NCI-H2171 (cell line): ENCODE measurements at places on chromosomes 4 and X.

GRCh38 chrX:154366666-154367055 is 7.8 kb downstream of the FLNA start:
- no peak for DNase-seq

DNA sequence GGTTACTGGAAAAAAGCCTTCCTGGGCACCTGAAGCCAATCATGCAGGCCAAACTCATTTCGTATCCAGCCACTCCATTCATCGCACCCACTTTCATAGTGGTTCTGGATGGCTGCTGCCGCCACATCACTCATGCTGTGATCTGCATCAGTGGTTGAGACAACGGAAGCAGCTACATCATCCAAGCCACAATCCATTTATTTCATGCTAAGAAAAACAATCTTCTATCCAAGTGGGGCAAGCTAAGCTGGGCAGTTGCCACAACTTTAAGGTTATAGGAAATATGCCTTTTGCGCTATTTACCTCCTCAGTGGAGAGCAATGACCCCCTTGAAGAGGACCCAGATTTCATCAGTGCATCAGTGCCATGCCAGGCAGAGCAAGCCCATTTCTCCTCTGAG is 124.6 kb downstream of the GRIA3 start:
- no peak for DNase-seq

DNA sequence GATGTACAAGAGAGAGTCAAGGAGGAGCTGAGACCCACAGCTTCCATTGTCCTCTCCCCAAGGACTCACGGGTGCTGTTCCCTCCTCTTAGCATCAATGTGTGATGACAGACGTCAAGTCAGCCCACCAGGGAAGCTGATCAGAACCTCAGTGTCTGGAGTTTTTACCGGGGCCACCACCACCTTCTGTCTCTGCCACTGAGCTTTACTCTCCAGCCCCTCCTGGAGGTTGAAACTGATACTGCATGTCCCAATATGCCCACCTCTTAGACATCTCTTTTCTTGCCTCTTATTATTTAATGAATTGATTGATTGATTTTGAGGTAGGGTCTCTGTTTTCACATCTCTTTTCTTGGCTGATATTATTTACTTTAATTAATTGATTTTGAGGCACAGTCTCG is 10.3 kb upstream of the AKAP17A start:
- DNase-seq: no peak

- no peak for DNase-seq
These were observed 2.7 kb downstream of the EFNB1 start for GRCh38 chrX:68831405-68832100.

- no peak for DNase-seq
These were observed 317 bp downstream of the CMC4 start for GRCh38 chrX:155070663-155070974.
